PC-3 (cell line): ENCODE measurements at places on chromosomes 4 and X. TPM values are rescaled to one million over a fixed set of nuclear protein-coding genes. Genes with fewer than 3 reads are reported as not detected.

PHKA1 gene
- 28.5 and 33.7 TPM in 2 replicates for total RNA-seq

FAM47A gene
- total RNA-seq, result not detected in 2 replicates

BEND2 gene
- total RNA-seq, result not detected in 2 replicates

TLR10 gene
- not detected in 2 replicates for total RNA-seq

LIN54 gene
- total RNA-seq, result 12.7 and 15.9 TPM in 2 replicates

STARD8 gene
- total RNA-seq, result 0.69 and 0.91 TPM in 2 replicates

ARMCX2 gene
- total RNA-seq, result 0.58 and 0.98 TPM in 2 replicates

CPLX1 gene
- 0.87 and 2.6 TPM in 2 replicates for total RNA-seq

XAGE5 gene
- total RNA-seq, result not detected in 2 replicates

VCX gene
- total RNA-seq, result 0.26 TPM in 1 of 2 replicates, not detected in the other

GAB3 gene
- 3.1 TPM in 1 of 2 replicates, not detected in the other for total RNA-seq

GRCh38 chrX:17047224-17047623, 100.8 kb downstream of the REPS2 start:
- H3K27me3 ChIP-seq, result no peaks in the 10 kb centered on the region
- no peak for DNase-seq
- no peak overlapping the region for H3K4me3 ChIP-seq
- no peaks in the 10 kb centered on the region for H3K4me1 ChIP-seq
- H3K27ac ChIP-seq, result no peak overlapping the region

- no peak overlapping the region for H3K4me3 ChIP-seq
- peak; percentile 26 for DNase-seq
- H3K4me1 ChIP-seq, result no peaks in the 10 kb centered on the region
- no peaks in the 10 kb centered on the region for H3K36me3 ChIP-seq
- no peaks in the 10 kb centered on the region for H3K27me3 ChIP-seq
Measured at GRCh38 chr4:14264437-14264836, 636.9 kb upstream of the BOD1L1 start.

DNA sequence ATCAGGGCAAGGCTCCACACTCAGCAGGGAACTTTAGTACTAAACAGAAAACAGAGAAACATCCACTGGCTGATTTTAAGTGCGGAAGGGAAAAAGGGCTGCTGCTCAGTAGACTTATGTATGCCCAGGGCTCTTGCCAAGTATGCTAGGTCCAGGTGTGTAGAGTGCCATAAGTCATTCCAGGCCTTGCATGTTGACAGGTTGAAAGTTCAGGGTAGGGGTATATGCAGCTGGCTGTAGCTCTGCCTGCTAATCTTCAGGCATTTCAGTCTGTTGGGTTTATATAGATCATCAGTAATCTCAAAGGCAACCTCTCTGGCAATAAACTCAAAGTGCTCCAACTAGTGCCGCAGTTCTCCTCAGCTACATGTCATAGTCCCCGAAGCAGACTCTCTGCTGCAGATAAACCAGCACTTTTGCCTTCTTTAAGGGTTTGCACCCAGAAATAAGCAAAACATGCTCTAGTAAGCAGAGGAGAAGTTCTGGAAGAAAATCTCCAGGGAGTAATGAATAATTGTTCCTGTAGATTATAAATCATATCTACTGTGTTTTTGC, 134.9 kb upstream of the GRIA3 start:
- H3K36me3 ChIP-seq, result no peaks in the 10 kb centered on the region
- no peaks in the 10 kb centered on the region for H3K4me1 ChIP-seq
- DNase-seq, result no peak
- H3K27me3 ChIP-seq, result no peaks in the 10 kb centered on the region

- DNase-seq, result no peak
- no peaks in the 10 kb centered on the region for H3K36me3 ChIP-seq
- H3K27ac ChIP-seq, result peak overlapping the region; percentile 48
- no peaks in the 10 kb centered on the region for H3K27me3 ChIP-seq
- H3K4me3 ChIP-seq, result no peak overlapping the region
Measured at GRCh38 chr4:72111863-72112262, 80.1 kb downstream of the NPFFR2 start.

- H3K4me1 ChIP-seq, result no peaks in the 10 kb centered on the region
- no peak overlapping the region for H3K27ac ChIP-seq
- DNase-seq, result no peak
- H3K4me3 ChIP-seq, result no peak overlapping the region
Measured at GRCh38 chr4:70741867-70742658, 20.3 kb downstream of the RUFY3 start.

DNA sequence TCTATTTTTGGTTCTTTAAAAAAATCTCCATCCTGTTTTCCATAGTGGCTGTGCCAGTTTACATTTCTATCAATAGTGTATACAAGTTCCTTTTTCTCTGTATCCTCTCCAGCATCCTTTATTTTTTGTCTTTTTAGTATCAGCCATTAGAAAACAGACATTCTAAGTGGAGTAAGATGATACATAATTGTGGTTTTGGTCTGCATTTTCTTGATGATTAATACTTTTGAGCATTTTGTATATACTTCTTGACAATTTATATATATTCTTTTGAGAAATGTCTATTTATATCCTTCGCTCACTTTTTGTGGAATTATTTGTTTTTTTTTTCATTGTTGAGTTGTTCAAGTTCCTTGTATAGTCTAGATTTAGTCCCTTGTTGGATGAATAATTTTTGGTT, 382.2 kb upstream of the SPOCK3 start:
- peak; percentile 13 for DNase-seq
- no peak overlapping the region for H3K27ac ChIP-seq
- H3K36me3 ChIP-seq, result no peaks in the 10 kb centered on the region
- no peak overlapping the region for H3K4me3 ChIP-seq
- no peaks in the 10 kb centered on the region for H3K27me3 ChIP-seq

- H3K4me1 ChIP-seq, result no peaks in the 10 kb centered on the region
- no peak overlapping the region for H3K4me3 ChIP-seq
- H3K27me3 ChIP-seq, result no peaks in the 10 kb centered on the region
- DNase-seq, result no peak
Measured at GRCh38 chrX:125710403-125711062, 390.9 kb downstream of the TEX13C start.

DNA sequence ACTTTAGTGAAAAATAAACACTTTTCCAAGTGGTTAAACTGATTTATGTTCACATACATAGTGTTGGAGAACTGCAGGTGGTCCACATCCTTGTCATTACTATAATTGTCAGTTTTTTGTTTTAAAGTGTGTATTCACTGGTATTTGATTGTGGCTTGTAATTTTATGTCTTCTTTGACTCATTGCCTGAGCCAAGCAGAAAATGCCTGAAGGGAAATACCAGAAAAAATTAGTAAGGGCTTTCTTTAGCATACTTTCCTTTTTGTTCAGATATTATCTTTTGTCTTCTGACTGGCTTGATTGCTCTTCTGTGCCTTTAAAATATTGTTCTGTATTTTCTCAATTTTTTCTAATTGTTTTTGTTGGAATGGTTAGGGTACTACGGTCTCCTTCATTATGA, 981.3 kb downstream of the C4orf33 start:
- no peaks in the 10 kb centered on the region for H3K27me3 ChIP-seq
- no peak overlapping the region for H3K27ac ChIP-seq
- H3K4me3 ChIP-seq, result no peak overlapping the region

- no peaks in the 10 kb centered on the region for H3K27me3 ChIP-seq
- H3K36me3 ChIP-seq, result no peaks in the 10 kb centered on the region
- H3K4me3 ChIP-seq, result no peak overlapping the region
- no peaks in the 10 kb centered on the region for H3K4me1 ChIP-seq
Measured at GRCh38 chr4:155757745-155758265, 1.0 kb upstream of the GUCY1B1 start.

GRCh38 chr4:24274381-24274941, 309.9 kb downstream of the DHX15 start:
- H3K4me3 ChIP-seq, result no peak overlapping the region
- no peak overlapping the region for H3K27ac ChIP-seq
- no peaks in the 10 kb centered on the region for H3K4me1 ChIP-seq
- DNase-seq, result peak; percentile 1
- no peaks in the 10 kb centered on the region for H3K36me3 ChIP-seq

GRCh38 chr4:36332023-36332781, 50.8 kb downstream of the DTHD1 start:
- no peak for DNase-seq
- H3K4me1 ChIP-seq, result no peaks in the 10 kb centered on the region
- H3K27me3 ChIP-seq, result no peaks in the 10 kb centered on the region
- no peak overlapping the region for H3K27ac ChIP-seq
- H3K4me3 ChIP-seq, result no peak overlapping the region
- H3K36me3 ChIP-seq, result no peaks in the 10 kb centered on the region

DNA sequence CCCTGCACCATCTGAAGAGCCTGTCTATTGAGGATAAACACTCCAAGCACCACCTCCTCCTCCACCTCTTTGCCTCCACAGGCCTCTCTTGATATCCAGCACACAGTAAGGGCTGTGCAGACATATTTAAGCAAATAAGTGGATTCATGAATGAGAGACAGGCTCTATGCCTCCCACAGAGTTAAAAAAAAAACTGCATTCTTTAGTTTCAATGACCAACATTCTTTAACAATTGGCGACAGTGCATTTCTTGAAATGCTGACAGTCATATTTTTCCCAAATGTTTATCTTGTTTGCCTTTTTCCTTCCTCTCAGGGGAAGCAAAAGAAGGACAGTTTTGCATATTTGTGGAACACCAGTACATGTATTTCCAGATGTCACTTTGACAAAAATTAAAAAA, 38.6 kb downstream of the MXRA5 start:
- H3K36me3 ChIP-seq, result no peaks in the 10 kb centered on the region
- no peaks in the 10 kb centered on the region for H3K4me1 ChIP-seq
- H3K4me3 ChIP-seq, result no peak overlapping the region
- no peaks in the 10 kb centered on the region for H3K27me3 ChIP-seq

DNA sequence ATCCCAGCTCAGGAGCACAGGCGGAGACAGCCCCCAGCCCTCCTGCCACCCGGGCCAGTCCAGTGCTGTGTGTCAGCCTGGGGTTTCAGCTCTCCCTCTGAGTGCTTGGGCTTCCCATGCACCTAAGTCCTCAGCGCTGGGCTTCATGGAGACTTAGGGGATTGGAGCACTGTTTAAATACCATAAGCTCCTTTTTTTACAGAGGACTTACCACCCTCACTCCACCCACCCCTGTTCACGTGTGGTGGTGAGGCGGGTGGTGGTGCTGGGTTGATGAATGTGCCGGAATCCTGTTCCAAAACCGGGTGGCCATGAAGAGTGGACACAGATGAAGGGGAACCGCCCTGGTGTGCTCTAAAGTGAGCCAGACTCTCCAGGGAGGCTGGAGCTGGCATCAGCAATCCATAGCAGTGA, 66.9 kb downstream of the PSAPL1 start:
- no peaks in the 10 kb centered on the region for H3K36me3 ChIP-seq
- DNase-seq, result no peak
- H3K4me3 ChIP-seq, result no peak overlapping the region
- no peaks in the 10 kb centered on the region for H3K4me1 ChIP-seq

DNA sequence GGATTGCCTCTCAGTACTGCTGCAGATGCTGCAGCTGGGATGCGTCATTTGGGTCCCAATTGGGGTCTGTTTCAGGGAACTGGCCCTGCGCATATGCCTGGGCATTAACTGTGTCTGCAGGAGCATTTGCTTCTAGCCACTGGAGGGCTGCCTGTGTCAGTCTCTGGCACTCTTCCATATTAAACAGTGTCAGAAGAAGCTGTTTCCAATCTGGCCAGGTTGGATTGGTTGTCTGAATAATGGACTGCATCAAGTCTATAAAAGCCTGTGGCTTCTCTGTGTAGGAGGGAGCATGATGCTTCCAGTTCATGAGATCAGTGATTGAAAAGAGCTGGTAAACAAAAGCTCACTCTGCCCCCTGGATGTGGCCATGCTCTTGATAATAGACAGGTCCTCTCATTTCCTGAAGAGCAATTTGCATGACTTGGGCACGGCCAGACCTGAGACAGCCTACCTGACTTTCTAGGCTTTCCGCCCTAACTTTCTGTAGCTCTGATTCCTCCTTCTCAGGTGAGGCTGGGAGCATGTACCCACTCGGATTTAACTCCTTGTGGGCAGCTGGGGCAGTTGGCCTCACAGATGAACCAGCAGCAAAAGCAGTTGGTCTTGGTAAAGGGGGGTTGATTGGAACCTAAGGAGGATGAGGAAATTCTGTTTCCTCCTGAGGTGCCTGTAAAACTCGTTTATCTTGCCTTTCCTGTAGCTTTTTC, 29.2 kb downstream of the SULT1E1 start:
- H3K4me3 ChIP-seq, result peak overlapping the region; percentile 3; the same call in 1 of the 2 replicates
- no peaks in the 10 kb centered on the region for H3K36me3 ChIP-seq
- peak; percentile 83 for DNase-seq

DNA sequence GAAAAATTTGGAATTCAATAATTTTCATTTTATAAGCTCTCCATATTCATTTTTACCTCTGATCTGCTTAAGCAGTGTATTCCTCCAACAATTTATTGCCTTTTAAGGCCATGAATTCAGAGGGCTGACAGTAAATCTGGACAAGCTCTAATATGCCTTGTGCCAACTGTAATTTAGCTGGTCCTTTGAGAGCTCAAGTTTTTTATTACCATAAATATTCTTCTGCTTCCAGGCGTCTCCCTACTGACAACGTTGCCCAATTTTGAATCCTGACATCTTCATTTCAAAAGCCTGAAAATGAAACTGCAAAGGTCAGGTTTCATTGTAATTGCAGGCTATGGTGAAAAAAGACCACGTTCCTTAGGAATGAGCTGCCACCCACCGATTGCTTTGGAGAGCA, 95.8 kb upstream of the GEMIN8 start:
- H3K27ac ChIP-seq, result no peak overlapping the region
- no peaks in the 10 kb centered on the region for H3K4me1 ChIP-seq
- no peaks in the 10 kb centered on the region for H3K36me3 ChIP-seq
- peaks cover 32% of the 10 kb centered on the region for H3K27me3 ChIP-seq
- no peak for DNase-seq

DNA sequence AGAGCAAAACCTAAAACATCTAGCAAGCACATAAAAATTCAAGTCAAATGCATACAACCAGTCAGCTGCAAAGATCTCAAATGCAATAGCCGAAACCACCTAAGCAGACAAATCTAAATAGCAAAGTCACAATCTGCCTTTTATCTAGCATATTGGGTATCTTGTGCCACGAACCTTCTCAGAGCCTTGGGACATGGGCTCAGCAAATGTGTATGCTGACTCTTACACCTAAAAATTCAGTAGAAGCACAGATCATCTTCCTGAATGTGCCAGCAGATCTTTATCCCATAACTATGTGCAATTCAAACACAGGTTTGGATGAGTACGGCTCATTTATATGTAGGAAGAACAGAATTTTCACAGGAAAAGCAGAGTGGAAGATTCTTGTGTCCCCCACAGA, 492.1 kb downstream of the INPP4B start:
- H3K4me3 ChIP-seq, result no peak overlapping the region
- peaks cover 46% of the 10 kb centered on the region for H3K4me1 ChIP-seq
- DNase-seq, result peak; percentile 51

- no peak overlapping the region for H3K4me3 ChIP-seq
- no peaks in the 10 kb centered on the region for H3K27me3 ChIP-seq
Measured at GRCh38 chr4:8144359-8144758, 14.3 kb downstream of the ABLIM2 start.

GRCh38 chr4:168630445-168631187, 133.8 kb downstream of the PALLD start:
- no peaks in the 10 kb centered on the region for H3K36me3 ChIP-seq
- H3K4me1 ChIP-seq, result peaks cover 39% of the 10 kb centered on the region
- peak overlapping the region; percentile 93 for H3K4me3 ChIP-seq
- H3K27me3 ChIP-seq, result no peaks in the 10 kb centered on the region
- DNase-seq, result peak; percentile 70
